H54 (cell line): ENCODE measurements at places on chromosomes 16 and 17.

GRCh38 chr16:51095890-51096626 is 55.0 kb downstream of the SALL1 start:
- DNase-seq: no peak

GRCh38 chr17:15951368-15952047 is 6.6 kb downstream of the ADORA2B start:
- DNase-seq: no peak

- no peak for DNase-seq
Measured at GRCh38 chr17:50863221-50863843, 2.8 kb downstream of the TOB1 start.

GRCh38 chr17:63042256-63042812 is 76.3 kb downstream of the TANC2 start:
- no peak for DNase-seq

DNA sequence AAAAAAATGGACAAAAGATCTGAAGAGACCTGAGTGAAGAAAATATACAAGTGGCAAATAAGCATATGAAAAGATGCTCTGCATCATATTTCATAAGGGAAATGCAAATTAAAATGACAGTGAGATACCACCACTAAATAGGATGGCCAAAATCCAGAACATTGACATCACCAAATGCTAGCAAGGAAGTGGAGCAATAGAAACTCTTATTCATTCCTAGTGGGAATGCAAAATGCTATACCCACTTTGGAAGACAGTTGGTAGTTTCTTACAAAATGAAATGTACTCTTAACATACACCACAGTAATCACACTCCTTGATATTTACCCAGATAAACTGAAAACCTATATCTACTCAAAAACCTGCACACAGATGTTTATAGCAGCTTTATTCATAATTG is 33.6 kb downstream of the DHRS7B start:
- DNase-seq: no peak

GRCh38 chr16:81635063-81635937 is 143.8 kb upstream of the PLCG2 start:
- DNase-seq: no peak

GRCh38 chr17:63701868-63702720 is 2.2 kb upstream of the LIMD2 start:
- no peak for DNase-seq

DNA sequence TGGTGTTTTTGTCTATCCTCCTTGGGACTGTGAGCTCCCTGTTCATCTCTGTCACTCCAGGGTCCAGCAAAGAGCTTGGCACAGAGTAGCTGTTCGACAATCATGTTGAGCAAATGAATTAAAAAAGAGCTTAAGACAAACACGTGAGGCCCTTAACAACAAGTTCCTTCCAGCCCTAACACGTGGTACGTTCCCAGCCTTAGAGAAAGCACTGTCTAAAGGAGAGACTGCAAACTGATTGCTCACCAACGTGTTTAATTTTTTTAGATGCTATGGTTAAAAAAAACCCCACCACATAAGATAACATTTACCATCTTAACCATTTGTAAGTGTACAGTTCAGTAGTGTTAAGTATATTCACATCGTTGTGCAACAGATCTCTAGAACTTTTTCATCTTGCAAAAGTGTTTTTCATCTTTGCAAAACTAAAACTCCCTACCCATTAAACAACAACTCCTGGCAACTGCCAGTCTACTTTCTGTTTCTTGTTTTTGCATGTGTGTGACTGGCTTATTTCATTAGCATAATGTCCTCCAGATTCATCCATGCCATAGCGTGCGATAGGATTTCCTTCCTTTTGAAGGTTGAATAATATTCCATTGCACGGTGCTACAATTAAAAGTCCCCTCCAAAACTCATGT is 28.2 kb downstream of the LAT start:
- no peak for DNase-seq

- DNase-seq: no peak
Measured at GRCh38 chr17:75010683-75011400, 1.6 kb upstream of the MRPL58 start.

DNA sequence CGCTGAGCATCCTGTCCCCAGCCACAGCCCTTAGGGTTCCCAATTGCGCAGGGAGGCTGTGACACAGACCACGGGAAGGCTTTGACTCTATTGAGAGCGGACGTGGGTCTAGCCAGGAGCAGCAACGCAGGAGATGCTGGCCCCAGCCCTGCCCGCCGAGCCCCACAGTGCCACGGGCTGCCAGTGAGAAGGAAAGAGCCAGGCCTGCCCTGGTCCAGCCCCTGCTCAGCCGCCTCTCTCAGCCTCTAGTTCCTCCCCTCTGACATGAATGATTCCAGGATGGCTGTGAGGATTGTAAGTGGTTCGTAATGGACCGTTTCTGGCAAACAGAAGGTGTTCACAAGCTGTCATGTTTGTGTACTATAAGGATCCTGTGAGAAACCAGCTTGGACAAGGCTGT is 2.5 kb downstream of the BHLHA9 start:
- no peak for DNase-seq

DNA sequence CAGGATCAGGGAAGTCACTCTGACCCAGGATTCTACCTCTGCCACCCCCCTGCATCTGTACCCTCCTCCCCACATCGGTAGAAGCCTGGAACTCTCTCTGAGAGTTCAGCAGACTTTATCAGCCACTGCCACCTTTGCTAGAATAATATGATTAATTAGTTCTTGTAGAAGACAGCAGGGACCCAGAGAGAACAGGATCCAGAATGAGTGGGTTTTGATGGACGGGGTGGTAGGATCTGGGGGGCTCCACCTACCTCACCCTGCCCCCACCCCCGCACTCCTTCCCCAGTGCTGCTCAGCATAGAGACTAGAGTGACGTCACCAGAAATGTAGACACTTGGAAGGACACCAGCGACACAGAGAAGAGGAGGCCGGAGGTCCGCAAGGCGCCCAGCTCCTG is 33.5 kb downstream of the ABCC6 start:
- no peak for DNase-seq

GRCh38 chr17:50297407-50297865 is 23.2 kb downstream of the TMEM92 start:
- peak; percentile 86 for DNase-seq

DNA sequence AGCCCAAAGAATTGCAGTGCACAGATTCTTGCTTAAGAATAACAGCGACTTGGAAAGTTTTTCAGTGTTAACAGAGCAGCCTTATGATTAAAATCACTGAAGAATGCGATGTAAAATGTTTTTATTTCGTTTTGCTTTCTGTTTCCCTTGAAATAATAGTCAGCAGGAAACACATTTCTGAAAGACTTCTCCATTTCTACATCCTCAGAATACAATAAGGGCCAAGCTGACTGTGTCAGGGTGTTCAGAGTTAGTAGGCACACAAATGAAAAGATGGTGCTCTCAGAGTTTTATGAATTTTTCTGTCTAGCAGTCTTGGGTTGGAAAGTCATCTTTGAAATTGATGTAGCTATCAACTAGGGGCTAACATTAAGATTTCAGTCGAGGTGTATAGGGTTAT is 582.9 kb upstream of the RBFOX1 start:
- DNase-seq: no peak

DNA sequence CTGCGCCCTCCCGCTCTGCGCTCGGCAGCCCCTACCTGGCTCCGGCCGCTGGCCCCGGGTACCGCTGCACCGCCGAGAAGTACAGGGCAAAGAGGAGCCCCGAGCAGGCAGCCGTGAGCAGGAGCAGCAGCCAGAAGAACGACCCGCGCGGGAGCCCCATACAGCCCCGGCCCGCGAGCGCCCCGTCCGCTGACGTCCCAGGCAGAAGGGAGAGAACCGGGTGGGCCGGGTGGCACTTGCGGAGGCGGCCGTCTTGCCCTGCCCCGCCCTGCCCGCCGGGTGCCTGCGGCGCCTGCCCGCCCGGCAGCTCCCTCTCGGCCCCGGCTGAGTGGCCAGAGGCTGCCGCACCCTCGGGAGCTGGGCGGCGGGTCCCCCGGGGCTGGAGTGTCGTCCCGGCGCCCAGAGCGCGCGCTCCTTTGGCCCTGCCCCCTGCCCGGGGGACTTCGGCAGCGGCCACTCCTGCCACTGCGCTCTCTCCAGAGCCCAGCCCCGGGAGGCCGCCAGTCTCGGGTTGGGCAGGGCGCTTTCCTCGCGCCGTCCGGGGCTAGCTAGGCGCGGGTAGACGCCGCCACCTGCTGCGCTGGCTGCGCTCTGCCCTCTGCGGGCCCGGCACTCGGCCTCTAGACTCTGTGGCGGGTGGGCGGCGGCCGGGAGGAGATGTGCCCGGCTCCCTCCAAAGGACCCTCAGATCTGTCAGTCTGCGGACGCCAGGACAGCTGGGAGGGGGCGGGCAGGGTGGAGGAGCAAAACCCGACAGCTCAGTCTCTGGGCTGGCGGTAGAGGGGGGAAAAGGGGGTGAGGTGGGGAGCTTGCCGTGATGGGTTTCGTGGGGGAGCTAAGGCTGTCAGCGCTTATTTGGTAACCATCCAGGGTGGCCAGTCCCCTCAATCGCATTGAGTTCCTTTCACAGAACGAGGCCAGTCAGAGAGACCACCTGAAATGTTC is at the start of gene ST6GALNAC2:
ST6GALNAC2 (minus strand) TSS at position 212 of the 945 bp plus-strand sequence; CDS start at position 160, 52 bp downstream.
- DNase-seq: peak; percentile 76

GRCh38 chr17:4994081-4994595 is 3.2 kb downstream of the INCA1 start:
- DNase-seq: no peak

GRCh38 chr17:10521949-10522348 is 3.6 kb upstream of the MYH1 start:
- DNase-seq: no peak

GRCh38 chr17:74728702-74729075 is 8.4 kb upstream of the RAB37 start:
- no peak for DNase-seq

GRCh38 chr17:68740555-68741447 is 139.6 kb upstream of the FAM20A start:
- DNase-seq: no peak

DNA sequence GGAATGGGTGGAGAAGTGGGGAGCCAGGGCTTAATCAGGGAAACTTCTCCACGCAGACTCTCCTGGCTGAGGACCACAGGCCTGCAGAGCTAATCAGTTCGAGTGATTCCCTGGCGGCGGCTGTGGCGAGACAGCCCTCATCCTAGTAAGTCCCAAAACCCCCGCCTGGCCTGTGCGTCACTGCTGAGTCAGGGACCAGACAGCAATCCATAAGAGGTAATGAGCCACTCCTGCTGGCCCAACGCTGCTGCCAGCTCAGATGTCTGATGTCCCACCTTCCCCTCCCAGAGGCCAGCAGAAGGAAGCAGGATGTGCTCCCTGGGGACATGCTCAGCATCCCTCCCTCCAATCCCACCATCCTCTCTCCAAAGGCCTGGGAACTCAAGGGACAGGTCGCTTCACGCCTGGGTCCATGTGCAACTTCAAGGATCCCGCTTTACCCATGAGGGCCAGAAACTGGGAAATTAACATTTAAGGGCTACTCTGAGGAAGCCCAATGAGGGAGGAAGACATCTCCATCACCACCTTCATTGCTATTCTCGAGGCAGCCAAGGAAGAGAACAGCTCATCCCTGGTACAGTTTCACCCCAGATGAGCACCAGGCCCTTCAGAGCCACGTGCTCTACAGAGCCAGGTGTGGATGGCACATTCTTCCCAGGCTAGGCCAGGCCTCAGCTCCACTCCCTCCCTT is 7.9 kb downstream of the ACLY start:
- peak; percentile 94 for DNase-seq

DNA sequence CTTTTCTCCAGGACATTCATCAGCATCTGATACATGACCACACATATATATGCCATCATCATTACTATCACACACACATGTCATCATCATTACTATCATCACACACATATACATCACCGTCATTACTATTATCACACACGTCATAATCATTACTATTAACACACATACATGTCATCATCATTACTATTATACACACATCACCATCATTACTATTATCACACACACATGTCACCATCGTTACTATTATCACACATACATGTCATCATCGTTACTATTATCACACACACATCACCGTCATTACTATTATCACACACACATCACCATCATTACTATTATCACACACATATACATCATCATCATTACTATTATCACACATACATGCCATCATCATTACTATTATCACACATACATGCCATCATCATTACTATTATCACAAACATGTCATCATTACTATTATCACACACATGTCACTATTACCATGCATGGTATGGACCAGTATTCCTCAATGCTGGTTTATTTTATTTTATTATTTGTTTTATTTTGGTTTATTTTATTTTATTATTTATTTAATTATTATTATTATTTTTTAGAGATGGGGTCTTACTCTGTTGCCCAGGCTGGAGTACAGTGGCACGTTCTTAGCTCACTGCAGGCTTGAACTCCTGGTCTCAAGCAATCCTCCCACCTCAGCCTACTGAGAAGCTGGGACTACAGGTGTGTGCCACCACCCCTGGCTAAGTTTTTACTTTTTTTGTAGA is 46.3 kb upstream of the CNEP1R1 start:
- no peak for DNase-seq

GRCh38 chr17:68359791-68360535 is 68.7 kb downstream of the ARSG start:
- no peak for DNase-seq

GRCh38 chr17:83106056-83106588 is 26.7 kb downstream of the METRNL start:
- no peak for DNase-seq

DNA sequence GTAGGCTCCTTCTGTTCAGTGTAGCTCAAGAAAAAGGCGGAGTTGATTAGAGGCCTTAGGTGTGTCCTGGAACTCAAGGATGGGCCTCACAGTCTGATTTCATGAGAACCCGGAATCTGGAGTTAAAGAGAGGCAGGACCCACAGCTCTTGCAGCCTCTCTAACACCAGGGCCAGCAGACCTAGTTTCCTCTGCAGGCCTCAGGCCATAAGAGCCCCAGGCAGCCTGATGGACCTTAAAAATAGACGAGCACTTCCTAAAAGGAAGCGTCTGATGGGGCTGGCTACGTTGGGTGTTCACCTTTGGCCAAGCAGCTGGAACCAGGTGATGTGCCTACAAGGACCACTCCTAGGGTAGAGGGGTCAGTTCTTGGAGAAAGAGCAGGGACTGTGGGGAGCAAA is 7.6 kb downstream of the CACNG5 start:
- DNase-seq: no peak

GRCh38 chr17:48113201-48113676 is 5.7 kb downstream of the SNX11 start:
- no peak for DNase-seq

DNA sequence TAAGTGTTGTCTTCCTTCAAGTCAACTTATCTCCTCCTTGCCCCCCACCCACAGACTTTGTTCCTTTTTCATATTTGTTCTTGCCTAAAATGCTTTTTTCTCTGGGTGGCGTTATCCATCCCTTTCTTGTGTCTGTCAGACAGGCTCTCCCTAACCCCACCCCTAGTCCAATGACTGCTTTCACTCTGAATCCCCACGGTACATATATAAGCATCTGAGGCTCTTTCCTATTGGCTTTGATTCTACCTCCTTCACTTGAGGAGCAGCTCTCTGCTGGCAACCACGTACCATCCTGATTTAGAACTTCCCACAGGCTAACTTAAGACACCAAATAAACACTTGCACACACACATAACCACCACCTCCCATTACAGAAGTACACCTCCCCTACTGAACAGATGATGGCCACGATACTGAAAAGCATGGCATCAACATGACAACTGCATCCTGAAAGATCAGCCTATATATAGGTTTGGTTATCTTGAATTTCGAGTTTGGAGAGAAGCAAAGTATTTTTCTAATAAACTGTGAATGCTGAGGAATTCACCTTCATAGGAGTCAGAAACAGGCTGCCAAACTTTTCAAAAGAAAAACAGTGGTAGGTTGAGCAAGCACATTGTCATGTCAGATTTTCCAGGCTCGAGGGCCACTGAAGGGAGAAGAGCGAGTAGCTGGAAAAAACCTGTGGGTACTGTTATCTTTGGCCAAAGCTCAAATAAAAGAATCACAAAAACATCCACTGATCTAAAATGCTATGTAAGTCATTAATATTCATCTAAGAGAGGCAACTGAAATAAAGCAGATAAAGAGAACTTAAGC is 24.3 kb downstream of the STAT3 start:
- DNase-seq: no peak
